CMK (cell line): ENCODE measurements at places on chromosomes 3 and 15.

- no peak for DNase-seq
These were observed 122.9 kb downstream of the PDE8A start for GRCh38 chr15:85104584-85104983.

GRCh38 chr15:81296673-81297072, 27.3 kb downstream of the STARD5 start:
- peak; percentile 75 for DNase-seq

GRCh38 chr15:98143116-98143515, 182.6 kb downstream of the ARRDC4 start:
- no peak for DNase-seq

GRCh38 chr15:67124911-67125588, 59.6 kb downstream of the SMAD3 start:
- no peak for DNase-seq

DNA sequence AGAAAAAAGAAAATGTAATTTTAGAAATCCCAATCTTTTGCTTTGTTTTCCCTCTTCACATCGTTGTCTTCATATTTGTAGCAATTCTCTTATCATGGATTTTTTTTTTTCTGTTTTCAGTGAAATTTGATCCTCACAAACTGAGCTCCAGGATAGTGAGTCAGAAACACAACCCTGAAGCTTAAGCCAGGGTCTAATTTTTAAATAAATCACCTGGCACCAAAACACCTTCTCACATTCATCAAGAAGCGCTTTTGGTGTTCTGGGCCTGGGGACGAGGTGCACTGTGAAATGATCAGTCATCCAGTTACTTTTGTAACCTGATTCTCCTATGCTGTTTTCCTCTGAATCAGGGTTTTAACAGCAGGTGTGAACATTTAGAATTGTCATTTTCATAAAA, 87.7 kb downstream of the REC114 start:
- no peak for DNase-seq

GRCh38 chr3:189204167-189204866, 32.5 kb downstream of the TPRG1 start:
- no peak for DNase-seq

- no peak for DNase-seq
These were observed 154.2 kb upstream of the SMAD3 start for GRCh38 chr15:66911131-66911700.

GRCh38 chr15:21262851-21263425, 177.4 kb downstream of the POTEB3 start:
- DNase-seq, result no peak

- DNase-seq, result no peak
These were observed 211.8 kb upstream of the RGMA start for GRCh38 chr15:93300796-93301195.

GRCh38 chr3:151638555-151639417, 94.9 kb upstream of the AADACL2 start:
- DNase-seq, result no peak

DNA sequence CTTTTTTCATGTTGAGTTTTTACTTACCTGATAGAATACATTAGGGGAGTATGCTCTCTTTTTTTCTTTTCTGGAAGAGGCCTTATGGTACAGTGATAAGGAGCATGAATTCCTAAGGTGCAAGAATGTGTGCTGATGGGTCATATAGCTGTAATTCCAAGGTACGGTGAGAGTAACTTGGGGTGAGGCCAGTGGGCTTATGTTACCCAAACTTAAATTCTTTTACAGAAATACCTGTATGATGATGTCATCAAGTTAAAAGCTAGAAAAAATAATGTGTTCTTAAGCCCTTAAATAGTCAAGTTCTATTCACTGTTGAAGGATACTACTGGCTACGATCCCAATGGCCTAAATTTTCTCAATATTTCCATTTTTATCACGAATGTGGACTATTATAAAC, 111.2 kb downstream of the GMPS start:
- DNase-seq, result no peak

DNA sequence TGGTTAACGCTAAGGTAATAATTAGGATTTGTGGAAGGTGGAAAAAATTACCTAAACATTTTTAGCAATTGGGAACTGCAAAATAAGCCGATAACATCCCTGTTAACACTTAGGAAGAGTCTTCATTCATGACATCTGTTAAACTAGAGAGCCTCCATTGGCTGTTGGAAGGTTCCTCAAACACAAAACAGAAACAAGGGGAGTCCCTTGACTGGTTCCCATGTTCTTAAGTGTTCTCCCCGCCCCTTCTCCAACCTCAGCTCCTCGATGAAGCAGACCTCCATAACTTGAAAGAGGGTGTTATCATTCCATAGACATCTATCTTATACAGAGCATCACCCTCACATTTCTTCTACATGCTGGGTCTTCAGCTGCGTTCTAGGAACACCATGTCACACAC, 2.5 kb downstream of the SLC22A13 start:
- no peak for DNase-seq

DNA sequence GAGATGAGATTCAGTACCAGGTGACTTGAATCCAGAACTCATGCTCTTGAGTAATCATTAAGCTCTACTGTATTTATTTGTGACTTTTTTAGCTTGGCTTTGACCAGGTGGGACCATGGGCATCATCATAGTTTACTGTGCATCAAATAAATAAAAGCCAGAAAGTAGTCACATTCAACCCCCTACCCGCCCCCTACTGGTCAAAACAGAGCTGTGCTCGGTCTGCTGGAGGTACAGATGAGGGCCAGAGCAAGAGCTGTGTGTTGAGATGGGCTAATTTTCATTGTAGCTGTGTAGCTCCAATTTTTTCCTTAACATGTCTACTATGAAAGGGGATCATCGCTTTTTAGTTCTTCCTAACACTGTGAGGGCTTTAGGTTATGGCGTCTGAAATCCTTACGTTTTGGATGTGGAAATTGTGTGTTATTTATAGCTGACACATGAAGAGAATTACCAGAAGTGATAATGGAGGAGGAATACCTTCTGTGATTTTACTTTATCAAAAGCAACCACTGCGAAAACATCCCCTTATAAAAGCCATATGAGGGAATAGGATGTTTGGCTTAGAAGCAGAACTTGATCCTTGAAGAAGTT, 375.1 kb downstream of the PTPRG start:
- no peak for DNase-seq

DNA sequence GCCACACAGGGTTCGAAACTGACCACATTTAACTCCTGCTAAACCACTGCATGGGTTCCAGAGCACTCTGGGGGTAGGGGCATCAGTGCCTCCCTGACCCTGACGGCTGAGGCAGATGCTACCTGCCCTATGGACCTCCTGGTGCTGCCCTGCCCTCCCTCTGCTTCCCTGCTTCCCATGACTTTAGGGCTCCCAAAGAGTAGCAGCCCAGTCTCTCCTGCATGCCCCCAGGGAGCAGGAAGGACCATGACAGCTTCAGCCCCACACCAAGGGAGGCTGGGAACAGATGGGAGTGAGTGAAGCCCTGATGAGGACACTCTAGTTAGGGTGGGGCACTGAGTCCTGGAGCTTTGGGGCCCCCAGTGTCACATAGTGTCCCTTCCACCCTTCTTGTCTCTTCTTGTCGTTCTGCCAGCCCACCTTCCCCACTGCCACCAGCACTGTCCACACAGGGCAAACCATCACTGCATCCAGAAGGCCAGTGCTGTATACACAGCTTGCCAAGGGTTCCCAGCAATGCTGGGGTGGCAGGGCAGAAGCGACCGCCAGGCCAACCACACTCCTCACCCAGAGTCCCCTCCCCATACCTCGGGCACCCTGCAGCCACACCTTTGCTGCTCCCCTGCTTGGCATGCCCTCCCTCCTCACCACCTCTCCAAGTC, 31.0 kb downstream of the SRPRB start:
- no peak for DNase-seq

DNA sequence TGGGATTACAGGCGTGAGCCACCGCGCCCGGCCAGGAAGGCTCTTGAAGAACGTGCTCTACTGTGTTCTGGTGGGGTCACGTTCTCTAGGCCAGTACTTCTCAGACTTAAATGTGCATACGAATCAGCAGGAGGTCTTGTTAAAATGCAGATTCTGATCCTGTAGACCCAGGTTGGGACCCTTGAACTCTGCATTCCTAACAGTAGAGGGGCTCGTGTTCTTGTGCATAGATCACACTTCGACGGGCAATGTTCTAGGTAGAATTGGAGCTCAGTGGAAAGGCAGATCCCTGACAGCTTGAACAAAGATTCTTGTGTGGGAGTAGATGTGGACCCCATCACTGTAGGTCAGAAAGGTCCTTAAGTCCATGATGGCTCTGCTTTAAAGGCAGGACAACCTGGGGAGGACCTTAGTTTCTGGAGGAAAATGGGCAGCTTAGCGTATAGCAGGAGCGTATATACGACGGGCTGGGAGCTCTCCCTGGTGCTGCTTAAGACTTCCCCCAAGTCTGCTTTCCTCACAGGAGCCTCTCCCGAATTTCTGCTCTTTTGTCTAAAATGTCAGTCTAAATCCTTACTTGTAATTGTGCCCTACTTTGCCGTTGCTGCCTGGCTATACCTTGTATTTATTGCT, 16.9 kb upstream of the FAM81A start:
- no peak for DNase-seq

GRCh38 chr3:141440942-141441341, 45.9 kb upstream of the RASA2 start:
- DNase-seq, result no peak

DNA sequence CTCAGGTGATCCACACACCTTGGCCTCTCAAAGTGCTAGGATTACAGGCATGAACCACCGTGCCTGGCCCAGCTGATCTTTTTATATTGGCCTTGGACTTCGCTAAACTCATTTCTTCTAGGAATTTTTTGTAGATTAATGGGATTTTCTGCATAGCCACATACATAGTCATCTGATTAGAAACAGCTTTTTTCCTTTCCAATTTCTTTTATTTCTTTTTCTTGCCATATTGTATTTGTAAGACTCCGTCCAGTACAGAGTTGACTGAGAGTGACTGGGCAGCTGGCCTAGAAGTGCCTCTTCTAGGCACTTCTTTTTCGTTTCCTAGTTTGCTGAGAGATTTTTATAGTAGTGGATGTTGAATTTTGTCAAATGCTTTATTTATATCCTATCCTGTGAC, 37.4 kb downstream of the ARIH1 start:
- DNase-seq, result no peak

GRCh38 chr15:70269991-70270751, 172.5 kb upstream of the TLE3 start:
- no peak for DNase-seq

- DNase-seq, result no peak
These were observed 249.3 kb downstream of the XXYLT1 start for GRCh38 chr3:195021692-195022091.

GRCh38 chr15:57505949-57506391, 85.7 kb upstream of the MYZAP start:
- no peak for DNase-seq

- DNase-seq, result no peak
These were observed 68.0 kb downstream of the TMEM108 start for GRCh38 chr3:133106169-133106568.

DNA sequence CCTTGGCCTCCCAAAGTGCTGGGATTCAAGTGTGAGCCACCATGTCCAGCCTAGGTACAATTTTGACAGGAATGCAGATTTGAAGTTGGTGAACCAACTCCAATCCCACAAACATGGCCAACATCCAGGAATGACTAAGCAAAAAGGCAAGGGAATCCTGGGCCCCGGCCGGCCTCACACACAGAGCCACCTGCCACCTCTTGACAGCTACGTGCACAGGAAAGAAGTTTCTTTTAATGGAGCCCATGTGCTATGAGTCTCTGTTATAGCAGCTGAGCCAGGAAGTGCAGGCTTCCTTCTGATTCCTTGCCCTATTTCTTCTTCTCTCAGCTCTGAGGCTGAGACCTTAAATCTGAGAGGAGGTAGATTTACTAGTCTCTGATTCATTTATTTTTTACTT, 8.8 kb downstream of the TMEM40 start:
- no peak for DNase-seq

GRCh38 chr3:4993276-4994143, 14.3 kb downstream of the BHLHE40 start:
- DNase-seq, result no peak

DNA sequence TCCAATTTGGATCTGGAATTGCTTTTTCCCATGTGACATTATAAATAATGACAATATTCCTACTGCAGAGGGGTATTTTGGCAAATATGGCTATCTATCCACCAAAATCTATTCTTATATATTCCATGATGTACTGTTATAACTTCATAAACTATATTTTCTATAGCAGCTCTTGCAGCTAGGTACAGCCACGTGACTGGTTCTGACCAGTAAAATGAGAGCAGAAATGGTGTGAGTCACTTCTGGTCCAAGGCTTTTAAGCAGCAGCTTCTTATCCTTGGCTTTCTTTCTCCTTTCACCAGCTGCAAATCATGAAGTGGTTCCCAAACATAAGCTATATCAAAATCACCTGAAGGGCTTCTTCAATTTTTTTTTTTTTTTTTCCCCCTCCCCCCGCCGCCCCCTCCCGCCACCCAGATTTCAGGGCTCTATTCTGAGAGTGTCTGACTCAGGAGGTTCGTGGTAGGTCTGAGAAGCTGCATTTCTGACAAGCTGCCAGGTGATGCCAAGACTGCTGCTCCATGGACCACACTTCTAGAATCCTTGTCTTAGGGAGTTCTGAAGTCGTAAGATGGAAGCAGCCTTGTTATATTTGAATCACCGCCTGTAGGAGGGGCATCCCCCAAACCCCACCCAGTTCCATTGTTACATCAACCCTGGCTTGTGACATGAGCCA, 357.5 kb downstream of the CHST2 start:
- DNase-seq, result no peak
